Activated T-cell treated with anti-CD3 and anti-CD28 coated beads, Interleukin-2, amount 50 U/mL, for 48 hours (primary cell): ENCODE measurements at places on chromosomes 1 and 21.
A peak's percentile ranks its signal among the peaks of the same experiment; 100 is the strongest.

- DNase-seq = no peak
These were observed 1.2 kb downstream of the LAMC1 start for GRCh38 chr1:183024317-183025009.

DNA sequence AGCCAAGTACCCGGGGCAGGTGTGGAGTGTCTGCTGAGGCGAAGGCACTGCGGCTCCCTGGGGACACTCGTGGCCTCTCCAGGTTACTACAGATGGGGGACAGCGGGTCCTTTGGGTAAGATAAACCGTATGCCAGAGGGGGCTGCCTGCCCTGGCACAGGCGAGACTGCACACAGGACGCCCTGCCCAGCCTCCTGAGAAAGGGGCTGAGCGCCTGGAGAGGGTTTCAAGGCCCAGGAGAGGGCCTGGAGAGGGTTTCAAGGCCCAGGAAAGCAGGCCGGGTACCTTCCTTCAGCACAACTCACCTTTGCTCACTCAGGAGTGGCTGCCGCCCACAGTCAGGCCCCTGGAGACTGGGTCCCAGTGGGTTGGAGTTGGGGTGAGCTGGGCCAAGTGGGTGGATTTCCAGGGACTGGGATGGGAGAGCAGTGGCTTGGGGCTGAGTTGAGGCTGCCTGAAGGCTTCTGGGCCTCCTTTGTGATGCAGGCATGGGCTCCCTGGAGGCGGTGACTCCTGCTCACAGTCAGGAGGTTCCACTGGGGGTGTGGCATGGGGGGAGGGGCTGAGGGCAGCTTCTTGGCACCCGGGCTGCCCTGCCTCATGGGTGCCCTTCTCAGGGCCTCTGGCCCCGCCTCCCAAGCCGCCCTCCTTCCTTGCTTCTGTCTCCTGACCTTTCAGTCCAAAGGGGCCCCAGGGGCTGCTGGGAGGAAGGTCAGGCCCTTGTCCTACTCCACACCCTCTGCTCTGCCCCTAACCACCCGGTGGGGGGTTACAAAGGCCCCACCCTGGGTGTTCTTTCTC lies at the start of gene MMEL1:
Gene MMEL1 (minus strand): TSS at position 456 of the 801 bp plus-strand sequence. CDS start 3,532 bp downstream, outside the sequence.
- DNase-seq = no peak

- DNase-seq = no peak
These were observed 264.4 kb downstream of the NTNG1 start for GRCh38 chr1:107405236-107405635.

DNA sequence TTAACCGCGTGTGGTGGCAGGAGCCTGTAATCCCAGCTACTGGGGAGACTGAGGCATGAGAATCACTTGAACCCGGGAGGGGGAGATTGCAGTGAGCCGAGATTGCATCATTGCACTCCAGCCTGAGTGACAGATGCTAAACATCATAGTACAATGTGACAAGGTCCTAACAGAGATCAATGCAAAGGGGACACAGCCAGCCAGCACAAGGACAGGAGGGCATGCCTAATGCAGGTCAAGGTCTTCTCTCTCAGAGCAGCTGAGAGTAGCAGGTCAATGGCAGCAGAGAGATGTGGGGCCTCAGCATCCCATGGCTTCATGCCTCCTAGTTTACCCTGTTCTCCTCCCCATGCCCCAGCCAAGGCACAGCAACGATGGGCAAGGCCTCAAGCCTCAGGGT lies 3.0 kb upstream of the SMIM11 start:
- peak; percentile 4 for DNase-seq

DNA sequence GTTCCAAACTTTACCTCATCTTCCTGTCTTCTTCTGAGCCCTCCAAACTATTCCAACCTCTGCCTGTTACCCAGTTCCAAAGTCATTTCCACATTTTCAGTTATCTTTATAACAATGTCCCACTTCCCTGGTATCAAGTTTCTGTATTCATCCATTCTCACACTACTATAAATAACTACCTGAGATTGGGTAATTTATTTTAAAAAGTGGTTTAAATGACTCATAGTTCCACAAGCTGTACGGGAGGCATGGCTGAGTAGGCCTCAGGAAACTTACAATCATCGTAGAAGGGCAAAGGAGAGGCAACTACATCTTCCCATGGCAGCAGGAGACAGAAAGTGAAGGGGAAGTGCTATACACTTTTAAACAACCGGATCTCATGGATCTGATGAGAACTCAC lies 428.5 kb upstream of the RGS18 start:
- DNase-seq = no peak

GRCh38 chr1:112460615-112461014 lies 48.1 kb upstream of the WNT2B start:
- DNase-seq = no peak

DNA sequence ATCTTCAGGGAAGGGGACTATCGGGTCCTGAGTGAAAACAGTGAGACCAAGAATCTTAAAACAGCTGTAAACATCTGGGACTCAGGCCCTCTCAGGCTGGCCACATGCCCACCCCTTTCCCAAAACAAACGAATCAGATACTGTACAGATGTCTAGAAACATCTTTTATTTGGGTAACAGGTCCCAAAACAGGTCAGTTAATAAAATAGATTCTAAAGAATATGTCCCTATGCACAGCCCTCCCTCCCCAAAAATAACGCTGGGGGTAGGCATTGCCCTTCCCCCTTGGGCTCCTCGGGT lies 499 bp upstream of the CRTC2 start:
- DNase-seq = no peak

- DNase-seq = no peak
These were observed 24.4 kb downstream of the GRHL3 start for GRCh38 chr1:24343412-24344089.

DNA sequence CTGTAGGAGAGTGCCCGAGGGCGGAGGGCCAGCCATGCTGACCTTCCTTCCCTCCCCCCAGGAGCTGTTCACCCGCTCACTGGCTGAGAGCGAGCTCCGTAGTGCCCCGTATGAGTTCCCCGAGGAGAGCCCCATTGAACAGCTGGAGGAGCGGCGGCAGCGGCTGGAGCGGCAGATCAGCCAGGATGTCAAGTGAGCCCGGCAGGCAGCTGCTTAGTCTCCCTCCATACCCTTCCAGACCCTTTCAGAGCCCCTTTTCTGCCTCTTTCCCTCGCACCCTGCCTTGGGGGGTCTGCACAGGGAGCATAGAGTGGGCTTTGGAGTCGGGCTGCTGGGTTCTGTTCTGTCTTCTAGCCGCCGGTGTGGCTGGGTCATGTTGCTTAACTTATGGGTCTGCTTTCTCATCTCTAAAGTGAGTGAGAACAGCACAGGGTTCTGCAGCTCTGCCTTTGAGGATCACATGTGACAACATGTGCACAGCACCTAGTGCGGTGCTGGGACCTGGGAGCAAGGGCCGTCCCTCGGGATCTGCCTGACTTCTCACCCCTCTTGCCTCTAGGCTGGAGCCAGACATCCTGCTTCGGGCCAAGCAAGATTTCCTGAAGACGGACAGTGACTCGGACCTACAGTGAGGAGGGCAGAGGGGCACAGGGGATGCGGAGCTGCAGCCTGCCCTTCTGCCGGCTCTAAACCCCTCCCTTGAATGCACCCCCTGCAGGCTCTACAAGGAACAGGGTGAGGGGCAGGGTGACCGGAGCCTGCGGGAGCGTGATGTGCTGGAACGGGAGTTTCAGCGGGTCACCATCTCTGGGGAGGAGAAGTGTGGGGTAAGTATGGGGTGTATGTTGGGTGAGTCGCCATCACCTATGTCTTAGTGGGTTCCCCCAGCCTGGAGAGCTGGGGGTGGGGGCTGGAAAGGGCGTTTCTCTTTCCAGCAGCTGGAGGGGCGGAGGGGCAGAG lies 6.2 kb downstream of the AMPD2 start:
- no peak for DNase-seq

GRCh38 chr1:240712014-240712731 lies 100.2 kb upstream of the GREM2 start:
- no peak for DNase-seq

GRCh38 chr1:6512245-6512907 lies 20.9 kb upstream of the PLEKHG5 start:
- no peak for DNase-seq

DNA sequence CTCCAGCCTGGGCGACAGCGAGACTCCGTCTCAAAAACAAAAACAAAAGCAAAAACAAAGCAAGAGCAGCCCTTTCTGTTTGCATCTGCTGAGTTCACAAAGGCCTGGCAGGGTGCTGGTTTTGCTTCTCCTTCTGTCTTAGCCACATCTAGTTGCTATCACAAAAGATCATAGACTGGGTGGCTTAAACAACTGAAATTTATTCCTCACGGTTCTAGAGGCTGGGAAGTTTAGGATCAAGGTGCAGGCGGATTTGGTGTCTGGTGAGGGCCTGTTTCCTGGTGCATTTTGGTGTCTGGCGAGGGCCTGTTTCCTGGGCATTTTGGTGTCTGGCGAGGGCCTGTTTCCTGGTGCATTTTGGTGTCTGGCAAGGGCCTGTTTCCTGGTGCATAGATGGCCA lies 471.3 kb downstream of the CAMTA1 start:
- DNase-seq = no peak

DNA sequence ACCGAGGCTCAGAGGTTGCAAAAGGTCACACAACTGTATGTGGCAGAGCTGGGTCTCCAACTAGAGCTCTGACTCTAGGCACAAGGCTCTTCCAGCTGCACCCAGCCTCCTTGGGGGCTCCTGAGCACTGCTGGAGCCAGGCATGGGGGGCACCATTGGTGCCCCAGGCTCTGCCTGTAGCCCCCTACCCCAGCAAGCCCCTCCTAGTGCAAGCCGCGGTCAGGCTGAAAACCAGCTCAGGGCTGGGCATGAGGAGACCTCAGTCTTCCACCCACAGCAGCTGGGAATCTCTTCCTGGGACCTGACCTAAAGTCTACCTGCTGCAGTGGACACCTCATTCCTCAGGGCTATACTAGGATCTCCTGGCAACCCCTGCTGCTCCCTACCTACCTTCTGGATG lies 14.6 kb downstream of the TNNT2 start:
- DNase-seq = no peak

DNA sequence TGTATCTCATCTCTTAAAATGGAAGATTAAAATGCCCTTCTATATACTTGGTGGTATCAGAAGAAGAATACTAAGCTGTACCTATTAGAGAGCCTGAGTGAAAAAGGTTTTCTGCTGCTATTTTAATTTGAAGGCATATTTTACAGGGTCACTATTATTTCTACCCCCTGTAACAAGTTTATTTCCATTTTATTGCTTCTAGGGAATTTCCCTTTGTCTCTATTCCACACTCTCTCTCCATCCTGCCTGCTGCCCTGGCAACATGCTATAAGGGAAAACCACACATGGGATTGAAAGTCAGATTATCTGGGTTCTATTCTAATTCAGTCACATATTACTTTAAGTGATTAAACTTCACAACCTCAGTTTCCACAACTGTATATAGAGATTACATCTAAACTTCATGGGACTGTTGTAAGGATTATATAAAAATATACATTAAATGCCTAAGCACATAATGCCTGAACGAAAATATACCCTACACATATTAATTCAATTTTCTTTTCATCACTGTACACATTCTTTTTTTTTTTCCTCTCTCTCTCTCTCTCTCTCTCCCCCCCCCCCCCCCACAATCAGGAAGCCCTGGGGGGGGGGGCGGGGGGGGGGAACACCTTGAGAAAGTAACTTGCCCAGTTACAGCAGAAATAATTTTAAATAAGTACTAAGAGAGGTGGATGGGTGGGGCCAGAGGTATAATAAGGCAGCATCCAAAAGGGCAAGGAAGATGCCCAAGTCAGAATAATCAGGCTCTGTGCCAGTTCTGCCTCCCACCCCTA lies 51.5 kb downstream of the LUZP1 start:
- no peak for DNase-seq

- no peak for DNase-seq
These were observed 84.9 kb upstream of the C21orf91 start for GRCh38 chr21:17903929-17904639.

DNA sequence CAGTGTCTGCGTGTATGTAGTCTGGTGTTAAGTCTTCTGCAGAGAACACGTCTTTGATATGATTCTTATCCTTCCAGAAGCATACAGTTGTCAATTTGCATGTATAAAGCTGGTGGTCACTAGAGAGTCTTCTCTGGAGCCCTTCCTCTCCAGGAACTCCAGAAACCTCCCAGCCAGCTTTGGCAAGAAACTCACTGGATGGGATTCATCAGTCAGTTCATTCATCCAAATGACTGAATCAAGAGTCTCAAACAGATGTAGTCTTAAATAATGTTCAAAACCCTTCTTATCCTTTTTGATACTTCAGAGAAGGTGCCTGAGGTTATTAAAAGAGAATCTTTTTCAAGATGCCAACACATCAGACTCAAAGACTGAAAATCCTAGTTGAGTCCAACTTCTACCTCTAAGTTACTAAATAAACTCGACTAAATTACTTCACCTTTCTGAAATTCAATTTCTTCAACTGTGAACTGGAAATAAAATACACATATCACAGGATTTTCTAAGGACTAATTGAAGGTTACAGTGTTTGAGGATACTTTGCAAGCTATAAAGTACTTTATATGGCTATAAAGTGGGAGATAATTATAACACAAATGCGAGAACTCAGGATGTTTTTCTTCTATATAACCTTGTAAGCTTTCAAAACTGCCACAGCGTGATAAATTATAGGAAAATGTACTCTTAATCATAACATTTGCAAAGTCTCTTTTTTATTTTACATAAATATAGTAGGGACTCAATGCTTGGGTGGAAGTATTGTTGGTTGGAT lies 252.4 kb downstream of the FGGY start:
- no peak for DNase-seq

GRCh38 chr1:156119503-156120209 lies 5.1 kb downstream of the LMNA start:
- no peak for DNase-seq

- DNase-seq = no peak
These were observed 37.8 kb downstream of the GPA33 start for GRCh38 chr1:167052389-167052788.

DNA sequence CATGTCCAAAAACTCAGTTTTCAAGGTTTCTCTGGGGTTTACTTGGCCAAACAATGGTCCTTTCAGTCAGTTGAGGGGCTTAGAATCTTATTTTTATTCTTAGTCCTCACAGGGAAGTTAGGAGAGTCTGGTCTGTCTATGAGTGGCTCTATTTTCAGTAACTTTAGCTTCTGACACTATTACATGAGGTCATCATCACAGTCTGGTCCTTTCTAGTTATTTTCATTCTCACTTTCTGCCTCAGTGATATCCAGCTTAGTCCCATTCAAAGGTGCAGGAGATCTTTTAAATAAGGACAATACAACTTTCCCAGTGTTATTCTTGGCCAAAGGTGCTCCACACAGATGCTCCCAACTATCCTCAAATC lies 30.0 kb upstream of the FGGY start:
- DNase-seq = no peak

GRCh38 chr1:78003882-78004718 lies 639 bp upstream of the DNAJB4 start:
- DNase-seq = peak; percentile 67

DNA sequence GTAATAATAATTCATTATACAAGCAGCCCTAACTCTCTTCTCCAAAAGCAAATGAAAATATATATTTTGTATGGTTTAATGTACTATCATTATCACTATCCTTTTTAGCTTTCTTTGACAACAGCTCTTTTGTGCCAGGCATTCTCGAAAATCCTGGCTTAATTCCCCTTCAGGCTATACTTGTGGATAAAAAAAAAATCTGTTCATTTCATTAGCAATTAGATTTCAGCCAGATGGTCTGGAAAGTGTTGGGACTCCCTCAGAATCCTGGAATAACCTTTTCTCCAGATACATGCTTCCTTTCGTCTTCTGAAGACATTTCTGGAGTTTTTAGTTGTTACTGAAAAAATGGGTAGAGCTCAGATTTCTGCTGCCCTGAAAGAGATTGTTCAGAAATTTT lies 83.4 kb upstream of the PLPPR4 start:
- DNase-seq = no peak

GRCh38 chr1:161955606-161956005 lies 68.1 kb downstream of the OLFML2B start:
- no peak for DNase-seq
